ENCODE measurements at places on chromosomes 1 and 21.

DNA sequence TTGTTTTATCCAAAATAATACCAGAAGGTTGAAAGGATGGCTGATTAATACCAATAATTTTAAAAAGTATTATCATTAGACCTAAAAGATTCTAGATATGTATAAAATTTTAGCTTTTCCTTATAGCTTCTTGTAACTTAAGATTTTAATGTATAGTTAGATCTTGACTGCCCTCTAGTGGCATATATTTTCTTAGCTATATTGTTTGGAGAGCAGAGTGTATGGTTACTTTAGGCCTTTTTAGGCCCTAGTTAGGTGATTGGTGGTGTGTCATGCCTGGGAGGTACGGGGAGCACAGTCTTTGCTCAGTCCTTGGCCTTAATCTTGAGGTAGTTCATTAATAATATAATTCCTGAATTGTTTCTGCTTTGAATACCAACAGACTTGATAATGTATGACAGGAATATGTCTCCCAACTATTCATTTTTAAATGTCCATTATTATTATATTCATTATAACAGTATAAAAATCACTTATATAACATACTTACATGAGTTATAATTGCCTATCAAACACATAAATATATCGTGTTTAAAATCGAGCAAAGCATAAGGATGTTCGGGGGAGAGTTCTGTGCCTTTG lies 328.4 kb downstream of the ZP4 start:
- DNase-seq, result peak; percentile 40

GRCh38 chr21:25490742-25491141 lies 116.5 kb downstream of the MRPL39 start:
- no peak for DNase-seq

- no peak for DNase-seq
Observed at GRCh38 chr1:94672934-94673333, 131.4 kb upstream of the F3 start.

- no peak for DNase-seq
Observed at GRCh38 chr1:172447641-172448040, 3.8 kb upstream of the PIGC start.

- peak; percentile 76 for DNase-seq
Observed at GRCh38 chr1:216221260-216221700, 202.0 kb downstream of the USH2A start.

DNA sequence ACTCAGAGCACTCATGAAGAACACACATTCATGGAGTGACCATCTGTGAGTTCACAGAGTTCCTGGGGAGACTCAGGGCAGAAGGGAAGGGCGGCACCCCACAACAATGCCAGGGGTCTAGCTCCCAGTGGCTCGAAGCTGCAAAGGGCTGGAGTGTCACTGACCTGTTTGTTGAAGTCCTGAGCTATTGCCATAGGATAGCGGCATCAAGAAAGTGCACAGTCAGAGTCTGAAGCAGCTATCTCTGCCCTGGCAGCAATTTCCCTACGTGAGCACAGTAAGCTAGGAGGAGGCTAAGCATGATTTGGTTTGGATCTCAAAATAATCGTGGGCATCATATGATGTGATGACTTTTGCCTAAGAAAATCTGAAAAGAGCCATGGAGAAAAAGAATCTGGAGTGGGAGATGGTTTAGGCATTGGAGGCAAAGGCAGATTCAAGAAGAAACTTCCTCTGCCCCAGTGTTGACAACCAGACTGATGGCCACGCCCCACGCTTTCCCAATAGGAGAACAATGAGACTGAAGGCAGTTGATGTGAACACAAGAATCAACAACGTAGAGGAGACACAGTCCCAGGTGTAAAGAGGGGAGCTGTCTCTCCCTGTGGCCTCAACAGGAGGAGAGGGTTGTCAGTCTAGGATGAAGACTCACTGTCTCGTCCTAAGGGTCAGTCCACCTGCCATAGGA lies 100.0 kb upstream of the SLC25A33 start:
- DNase-seq, result no peak

DNA sequence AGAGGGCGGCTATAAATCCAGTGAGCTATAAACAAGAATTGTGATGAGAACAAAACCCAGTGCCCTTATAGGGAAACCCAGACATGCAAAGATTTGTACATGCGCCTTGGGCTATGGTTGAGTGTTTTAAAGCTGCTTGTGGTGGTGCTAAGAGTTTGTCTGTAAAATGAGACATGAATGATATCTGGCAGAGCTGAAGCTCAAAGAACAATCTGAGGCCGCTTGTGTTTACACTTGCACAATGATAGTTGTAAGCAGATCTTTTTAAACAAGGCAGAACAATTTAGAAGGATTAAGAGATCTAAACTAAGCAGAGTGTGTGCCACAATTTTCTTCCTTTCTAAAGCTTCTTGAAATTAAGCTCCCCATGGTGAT lies 80.4 kb upstream of the ADAMTS5 start:
- no peak for DNase-seq

DNA sequence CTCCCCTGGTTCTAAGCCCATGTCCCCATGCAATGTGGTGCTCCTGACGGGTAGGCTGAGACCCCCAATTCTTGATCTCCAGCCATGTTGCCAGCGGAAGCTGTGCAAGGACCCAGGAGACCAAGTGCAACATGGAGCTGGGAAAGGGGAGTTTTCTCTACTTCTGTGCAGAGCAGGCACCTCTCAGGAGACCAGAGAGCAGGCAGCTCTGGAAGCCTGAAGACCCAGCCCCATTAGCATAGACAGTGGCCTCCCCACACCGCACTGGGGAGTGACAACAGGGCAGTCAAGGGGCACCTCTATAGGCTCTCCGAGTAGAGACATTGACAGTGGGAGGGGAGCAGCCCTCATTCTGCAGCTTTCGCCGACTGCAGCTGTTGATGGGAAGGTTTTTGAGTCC lies 410.2 kb downstream of the MATN1 start:
- no peak for DNase-seq

DNA sequence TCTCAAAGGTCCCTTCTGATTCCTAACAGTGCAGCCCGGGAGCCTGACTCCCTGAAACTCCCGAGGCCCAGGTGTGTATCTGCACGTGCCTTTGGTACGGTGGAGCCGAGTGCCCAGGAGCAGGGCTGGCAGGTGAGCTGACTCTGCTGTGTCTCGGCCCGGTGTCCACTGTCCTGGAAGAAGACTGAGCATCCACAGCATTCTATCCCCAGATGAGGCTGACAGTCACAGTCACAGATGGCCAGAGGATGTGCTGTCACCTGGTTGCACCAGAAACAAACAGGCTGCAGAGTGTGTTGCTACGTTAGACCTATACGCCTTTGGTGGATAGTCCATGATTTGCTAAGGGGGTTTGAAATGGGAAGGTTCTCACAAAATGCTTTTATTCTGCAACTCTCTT lies 9.8 kb downstream of the ETV3L start:
- DNase-seq, result no peak

- DNase-seq, result no peak
Observed at GRCh38 chr1:154198756-154199562, 7.1 kb upstream of the TPM3 start.

DNA sequence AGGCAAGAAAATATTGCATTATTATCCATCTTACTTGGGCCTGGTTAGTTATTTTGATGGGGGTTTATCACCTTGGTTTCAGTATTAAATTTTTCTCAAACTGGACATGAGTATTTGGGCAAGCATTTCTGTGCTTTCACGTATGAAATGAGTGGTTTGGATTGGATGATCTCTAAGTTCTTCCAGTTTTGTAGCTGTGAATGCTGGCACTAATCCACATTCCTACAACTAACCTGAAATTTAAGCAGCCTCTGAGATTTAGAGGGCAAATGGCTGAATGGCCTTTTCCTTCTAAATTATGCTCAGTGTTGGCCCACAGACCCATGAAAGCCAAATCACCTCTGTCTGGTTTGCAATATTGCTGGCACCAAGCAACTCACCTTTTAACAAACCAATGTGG lies 475.0 kb upstream of the B3GALT2 start:
- DNase-seq, result no peak

GRCh38 chr1:96308314-96308713 lies 413.3 kb upstream of the PTBP2 start:
- no peak for DNase-seq

DNA sequence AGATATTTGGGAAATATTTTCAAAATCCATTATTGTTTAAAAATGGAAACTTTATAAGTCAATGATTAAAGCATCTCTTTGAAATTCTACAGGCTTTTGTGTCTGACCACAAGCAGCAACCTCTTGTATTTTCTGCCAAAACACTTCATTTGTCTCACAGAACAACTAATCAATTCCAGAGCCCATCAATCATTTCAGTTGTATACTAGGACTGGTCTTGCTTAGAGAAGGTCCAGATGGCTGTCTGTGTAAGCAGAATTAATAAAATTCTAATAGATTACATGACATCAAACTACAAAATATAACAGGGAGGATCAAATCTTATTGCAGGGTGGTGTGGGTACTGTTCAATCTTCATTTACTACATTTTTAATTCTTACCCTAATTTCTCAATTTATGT lies 76.4 kb downstream of the ACBD6 start:
- no peak for DNase-seq

- DNase-seq, result no peak
Observed at GRCh38 chr21:33403128-33403785, at the start of gene IFNGR2. Gene IFNGR2, plus strand, starts transcription at chr21:33403413. Its CDS starts 131 bp downstream, at chr21:33403544.

DNA sequence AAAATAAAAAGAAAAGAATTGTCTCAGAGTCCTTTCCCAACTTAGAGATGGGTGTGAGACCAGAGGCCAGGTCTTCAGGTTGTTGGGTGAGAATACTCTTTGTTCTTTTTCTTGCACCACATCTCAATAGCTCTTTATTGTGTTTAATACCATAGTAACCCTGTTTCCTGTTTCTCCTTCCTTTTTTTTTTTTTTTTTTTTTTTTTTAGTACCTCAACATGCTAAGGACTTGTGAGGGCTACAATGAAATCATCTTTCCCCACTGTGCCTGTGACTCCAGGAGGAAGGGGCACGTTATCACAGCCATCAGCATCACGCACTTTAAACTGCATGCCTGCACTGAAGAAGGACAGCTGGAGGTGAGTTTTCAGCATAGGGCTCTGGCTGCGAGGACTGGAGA lies 24.4 kb downstream of the CELF3 start:
- no peak for DNase-seq

GRCh38 chr1:24639881-24640280 lies 3.2 kb upstream of the SRRM1 start:
- DNase-seq, result no peak

GRCh38 chr1:162133566-162133965 lies 64.1 kb downstream of the NOS1AP start:
- no peak for DNase-seq

GRCh38 chr1:11499601-11500331 lies 20.8 kb downstream of the DISP3 start:
- no peak for DNase-seq

DNA sequence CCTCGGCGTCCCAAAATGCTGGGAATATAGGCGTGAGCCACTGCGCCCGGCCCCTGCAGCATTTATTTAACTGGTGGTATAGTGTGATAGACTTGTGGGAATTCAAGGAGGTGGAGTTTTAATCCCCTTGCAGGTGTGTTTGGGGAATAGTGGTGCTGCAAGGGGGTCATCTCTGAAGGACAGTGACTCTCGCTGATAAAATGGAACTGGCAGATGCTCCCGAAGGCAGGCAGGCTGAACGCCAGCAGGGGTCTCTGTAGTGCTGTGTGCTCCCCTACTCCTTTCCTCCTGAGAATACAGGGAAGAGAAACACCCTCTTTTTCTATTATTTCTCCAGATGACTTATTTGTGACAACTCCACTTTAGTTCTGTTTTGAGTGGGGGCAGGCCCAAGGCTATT lies 4.0 kb downstream of the OSCP1 start:
- no peak for DNase-seq

DNA sequence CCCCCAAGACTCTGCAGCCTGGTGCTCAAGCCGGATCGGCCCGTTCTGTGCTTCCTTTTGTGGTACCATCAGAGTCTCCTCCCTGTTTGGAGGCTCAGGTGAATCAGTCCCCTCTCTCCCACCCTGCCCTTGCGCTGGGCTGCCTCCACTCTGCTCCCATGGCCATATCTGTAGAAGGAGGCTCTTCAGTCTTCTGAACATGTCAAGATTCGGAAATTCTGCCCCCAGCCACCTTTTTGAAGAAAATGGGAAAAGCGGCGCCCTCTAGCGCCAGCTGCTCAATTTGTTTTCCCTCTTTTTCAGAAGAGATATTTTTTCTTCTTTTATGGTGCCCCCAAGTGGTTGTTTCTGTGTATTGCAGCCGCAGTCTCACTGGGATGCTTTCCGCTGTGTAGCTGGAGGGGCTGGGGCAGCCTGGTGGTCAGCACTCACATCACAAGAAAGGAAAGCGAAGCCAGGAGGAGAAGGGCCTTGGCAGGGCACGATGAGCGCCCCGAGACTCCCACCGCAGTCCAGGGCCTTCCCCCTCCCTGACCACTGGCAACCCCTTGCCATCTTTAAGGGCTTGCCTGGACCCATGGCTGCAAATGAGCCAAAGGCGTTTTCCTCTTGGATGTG lies 58.4 kb upstream of the CACNA1E start:
- peak; percentile 36 for DNase-seq

DNA sequence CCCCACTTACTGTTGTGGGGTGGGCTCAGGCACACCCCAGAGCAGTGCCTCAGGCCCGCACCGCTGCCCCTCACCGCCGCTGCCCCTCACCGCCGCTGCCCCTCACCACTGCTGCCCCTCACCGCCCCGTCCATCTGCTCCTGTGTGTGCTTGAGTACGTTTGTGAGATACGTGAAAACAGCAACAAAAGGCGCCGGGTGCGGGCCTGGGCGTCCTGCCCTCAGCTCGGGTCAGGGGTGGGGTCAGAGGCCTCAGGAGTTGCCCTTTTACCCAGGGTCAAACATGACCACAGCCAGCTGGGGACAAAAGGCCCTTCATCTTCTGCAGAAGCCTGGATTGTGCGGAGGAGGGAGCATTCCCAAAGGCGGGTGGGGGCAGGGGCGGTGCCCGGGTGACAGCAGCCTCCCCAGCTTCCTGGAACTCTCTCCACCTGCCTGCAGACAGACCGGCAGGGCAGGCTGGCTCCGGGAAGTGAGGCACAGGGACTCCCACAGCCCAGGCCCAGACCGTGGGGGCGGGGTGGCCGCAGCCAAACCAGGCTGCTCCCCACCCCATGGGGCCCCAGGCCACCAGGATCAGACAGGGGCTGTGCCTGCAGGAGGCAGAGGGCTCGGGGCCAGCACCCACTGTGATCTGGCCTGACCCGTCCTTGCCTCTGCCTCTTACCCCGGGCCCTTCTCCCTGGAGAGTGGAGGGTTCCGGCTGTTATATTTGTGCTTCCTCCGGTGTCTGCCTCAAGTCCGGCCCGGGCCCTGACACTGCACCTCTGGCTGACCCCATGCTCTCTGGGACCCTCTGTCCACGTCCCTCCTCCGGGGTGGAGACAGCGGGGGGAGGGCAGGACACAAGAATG lies 2.3 kb upstream of the VWA1 start:
- no peak for DNase-seq

DNA sequence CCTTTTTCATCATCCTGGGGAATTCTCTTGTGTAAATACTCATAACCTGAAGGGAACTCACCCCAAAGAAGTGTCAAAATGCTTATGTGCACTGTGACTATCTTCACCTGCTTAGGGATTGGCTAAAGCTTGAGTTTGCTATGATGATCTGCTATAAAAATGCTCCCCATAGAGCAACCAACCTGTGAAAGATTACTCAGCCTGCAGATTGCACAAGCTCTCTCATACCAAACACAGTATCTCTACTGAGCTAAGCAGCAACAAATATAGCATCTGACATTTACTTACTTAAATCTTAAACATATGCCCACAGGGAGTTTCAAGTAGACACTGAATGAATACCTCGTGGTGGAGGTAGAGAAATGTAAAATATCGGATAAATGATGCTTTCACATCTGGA lies 725.8 kb downstream of the MRPL39 start:
- no peak for DNase-seq

Data from NCI-H1436 treated with DMSO at 0.1 percent for 48 hours (cell line).